NCI-H446 treated with DMSO at 0.1 percent for 48 hours (cell line): ENCODE measurements at places on chromosomes 16 and 17.

- DNase-seq, result no peak
These were observed 78.6 kb downstream of the MYH13 start for GRCh38 chr17:10294180-10294579.

- no peak for DNase-seq
These were observed 841 bp downstream of the C16orf89 start for GRCh38 chr16:5064915-5065314.

- no peak for DNase-seq
These were observed 34.5 kb upstream of the EFCAB13 start for GRCh38 chr17:47289302-47289701.

- no peak for DNase-seq
These were observed 219.7 kb upstream of the HSBP1 start for GRCh38 chr16:83588070-83588469.

- no peak for DNase-seq
These were observed 298.2 kb downstream of the HAPSTR1 start for GRCh38 chr16:9389543-9390207.

DNA sequence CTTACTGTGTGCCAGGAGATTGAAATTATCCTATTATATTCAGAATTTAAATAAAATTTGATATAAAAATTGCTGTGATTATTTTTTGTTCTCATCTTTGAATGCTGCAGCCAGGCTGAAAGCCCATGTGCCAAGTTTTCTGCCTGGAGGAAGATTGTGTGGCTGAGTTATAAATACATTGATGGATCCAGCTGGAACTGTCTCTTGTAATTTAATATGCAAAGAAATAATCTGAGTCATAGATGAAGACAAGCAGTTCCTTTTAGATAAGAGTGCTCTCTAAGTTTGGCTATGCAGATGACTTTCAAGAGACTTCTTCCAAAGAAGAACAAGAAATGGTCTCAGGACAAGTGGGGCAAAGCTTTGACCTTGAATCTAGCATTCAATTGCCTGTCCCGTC is 871.0 kb downstream of the CDH11 start:
- peak; percentile 18 for DNase-seq
